ENCODE measurements at places on chromosomes 3 and 15.

DNA sequence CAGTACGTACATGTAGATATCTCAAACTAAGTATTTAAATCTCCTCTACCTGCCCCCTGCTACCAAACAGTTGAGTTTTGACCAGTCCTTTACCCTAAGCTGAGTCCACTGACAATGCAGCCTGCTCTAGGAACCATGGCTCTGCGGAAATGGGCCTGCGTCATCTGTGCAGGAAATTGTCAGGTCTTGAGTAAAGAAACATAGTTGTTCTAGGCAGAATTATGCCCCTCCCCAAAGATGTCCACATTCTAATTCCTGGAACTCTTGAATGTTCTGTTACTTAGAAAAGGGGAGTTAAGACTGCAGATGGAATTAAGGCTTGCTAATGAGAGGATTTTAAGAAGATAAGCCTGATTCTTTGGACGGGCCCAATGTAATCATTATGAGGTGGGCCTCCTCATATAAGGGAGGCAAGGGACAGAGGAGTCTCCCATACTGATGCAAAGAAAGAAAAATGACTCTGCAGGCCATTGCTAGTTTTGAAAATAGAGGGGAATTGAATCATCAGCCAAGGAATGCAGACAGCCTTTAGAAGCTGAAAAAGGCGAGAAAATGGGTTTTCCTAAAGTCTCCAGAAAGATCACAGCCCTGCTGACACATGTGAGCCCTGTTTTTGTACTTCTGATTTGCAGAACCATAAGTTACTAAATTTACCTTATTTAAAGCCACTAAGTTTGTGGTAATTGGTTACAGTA is 5.5 kb upstream of the VGLL3 start:
- DNase-seq, result no peak

DNA sequence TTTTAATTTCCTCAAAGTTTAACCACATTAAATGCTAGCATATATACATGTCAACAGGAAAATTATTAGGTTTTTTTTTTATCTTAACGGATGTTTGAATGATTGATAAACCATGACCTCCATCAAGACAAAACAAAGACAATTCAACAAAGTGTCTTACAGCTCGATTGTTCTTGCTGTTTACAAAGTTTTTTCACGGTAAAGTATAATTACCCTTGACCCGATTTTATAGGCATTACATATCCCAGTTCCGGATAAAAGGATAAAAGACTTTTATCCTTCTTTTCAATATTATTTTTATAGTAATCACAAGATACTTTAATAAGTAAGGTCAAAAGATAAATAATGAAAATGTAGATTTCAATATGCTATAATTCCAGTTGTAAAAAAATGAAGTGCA is 96.9 kb downstream of the RORA start:
- DNase-seq, result no peak

GRCh38 chr3:52063026-52063723 is 6.8 kb upstream of the DUSP7 start:
- DNase-seq, result no peak

- DNase-seq, result no peak
These were observed 22.3 kb downstream of the FBLN2 start for GRCh38 chr3:13571264-13571663.

DNA sequence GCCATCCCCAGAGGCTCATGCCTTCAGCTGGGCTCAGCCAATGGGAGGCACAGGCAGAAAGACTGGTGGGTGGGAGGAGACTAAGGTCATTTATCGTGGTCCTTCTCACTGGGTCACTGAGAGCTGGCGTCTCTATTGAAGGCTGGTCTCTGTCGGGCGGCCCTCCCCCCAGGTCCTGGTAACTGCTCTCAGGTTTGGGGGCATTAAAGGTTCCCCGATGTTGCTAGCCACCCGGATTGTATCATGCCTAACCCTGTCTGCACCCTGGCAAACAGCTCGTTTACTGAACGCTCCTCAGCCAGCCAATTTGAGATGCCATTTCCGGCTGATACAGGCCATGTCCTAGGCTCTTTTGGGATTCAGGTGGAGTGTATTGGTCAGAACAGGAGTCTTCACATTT is 10.5 kb downstream of the SELENOS start:
- DNase-seq, result no peak

GRCh38 chr3:188670446-188670845 is 501.3 kb upstream of the TPRG1 start:
- no peak for DNase-seq

DNA sequence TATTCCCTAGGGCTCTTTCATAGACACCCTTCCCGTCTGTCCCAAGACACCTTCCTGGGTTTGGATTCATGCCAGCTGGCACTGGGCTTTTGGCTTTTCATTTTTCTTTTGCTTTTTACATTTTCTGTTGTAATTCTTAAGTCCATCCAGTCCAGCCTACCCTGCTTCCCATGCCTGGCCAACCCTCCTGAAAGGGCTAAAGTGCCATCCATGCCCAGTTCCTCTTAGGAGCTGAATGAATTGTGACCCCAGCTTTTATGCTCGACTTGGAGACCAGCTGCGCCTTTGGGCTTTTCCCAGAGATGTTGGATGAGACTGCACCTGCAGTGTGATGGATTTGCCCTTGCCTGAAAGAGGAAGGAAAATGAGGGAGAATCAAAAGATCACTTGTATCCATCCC is 25.8 kb downstream of the LRRN1 start:
- no peak for DNase-seq

- DNase-seq, result no peak
These were observed 288.9 kb downstream of the ZNF385D start for GRCh38 chr3:21462141-21462540.

- no peak for DNase-seq
These were observed 32.2 kb upstream of the BCL6 start for GRCh38 chr3:187777331-187777941.

GRCh38 chr15:52020221-52021085 is 1.4 kb downstream of the MAPK6 start:
- no peak for DNase-seq

DNA sequence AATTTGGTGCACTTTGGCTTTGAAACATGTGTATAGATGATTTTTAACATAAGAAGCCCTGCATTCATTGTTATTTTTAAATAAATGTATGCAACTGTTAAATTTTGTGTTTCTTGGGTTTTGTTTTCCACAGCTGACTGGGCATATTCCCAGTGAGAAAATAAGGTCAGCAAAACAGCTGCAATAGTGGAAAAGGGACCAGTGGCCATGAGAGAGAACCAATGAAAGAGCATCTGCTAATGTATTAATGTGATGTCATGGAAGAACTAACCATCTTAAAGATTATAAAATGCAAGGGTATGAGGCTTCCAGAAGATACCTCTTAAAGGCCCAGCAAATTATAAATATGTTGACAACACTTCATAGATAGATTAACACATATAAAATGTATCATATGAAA is 31.0 kb upstream of the KBTBD12 start:
- no peak for DNase-seq

- no peak for DNase-seq
These were observed 54.5 kb downstream of the IQSEC1 start for GRCh38 chr3:13018561-13019242.

DNA sequence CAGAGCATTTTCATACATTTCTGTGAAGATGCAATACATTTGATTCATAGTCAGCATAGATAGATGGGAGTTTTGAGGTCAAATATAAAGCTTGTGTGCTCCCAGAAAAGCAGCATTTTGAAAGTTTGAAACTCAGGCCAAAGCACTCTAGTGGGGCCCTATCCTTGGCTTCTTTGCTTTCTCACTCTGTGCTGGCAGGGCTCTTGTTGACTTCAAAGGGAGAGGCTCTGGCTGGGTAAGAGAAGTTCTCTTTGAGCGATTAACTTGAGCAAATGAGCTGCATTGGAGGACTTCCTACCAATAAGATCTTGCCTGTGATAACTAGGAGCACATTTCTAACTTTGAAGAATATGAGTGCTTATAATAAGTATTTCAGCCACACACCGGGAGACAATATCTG is 214.0 kb upstream of the RARB start:
- no peak for DNase-seq

- DNase-seq, result no peak
These were observed 17.1 kb downstream of the ARHGAP31 start for GRCh38 chr3:119311081-119311925.

- DNase-seq, result no peak
These were observed 348.8 kb upstream of the C2CD4B start for GRCh38 chr15:62513893-62514292.

GRCh38 chr15:62880278-62880677 is 162.3 kb upstream of the TPM1 start:
- no peak for DNase-seq

- no peak for DNase-seq
These were observed 212.4 kb upstream of the ZBTB20 start for GRCh38 chr3:115359536-115359935.

DNA sequence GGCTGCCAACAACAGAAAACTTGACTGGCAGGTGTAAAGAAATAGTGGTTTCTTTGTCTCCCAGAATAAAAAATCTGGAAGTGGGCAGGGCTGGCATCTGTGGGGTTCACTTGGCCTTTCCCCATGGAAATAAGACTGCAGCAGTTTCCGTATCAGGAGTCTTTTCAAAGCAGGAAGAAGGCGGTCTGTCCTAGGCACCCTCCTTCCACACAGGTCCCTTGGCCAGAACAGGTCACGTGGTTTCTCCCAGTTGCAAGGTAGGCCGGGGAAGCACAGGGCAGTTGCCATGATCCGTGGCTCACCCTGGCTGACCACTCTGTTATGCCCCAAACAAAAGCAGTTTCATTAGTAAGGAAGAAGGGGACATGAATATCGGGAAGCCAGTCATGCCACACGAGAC is 45.4 kb downstream of the ZDHHC19 start:
- DNase-seq, result no peak
